ENCODE measurements at places on chromosomes 6 and 20. TPM values are rescaled to one million over a fixed set of nuclear protein-coding genes. Genes with fewer than 3 reads are reported as not detected.

The ATXN1 gene
- total RNA-seq, result 6.1 TPM

The EPPIN gene
- not detected for total RNA-seq

The WFDC12 gene
- total RNA-seq, result not detected

The E2F1 gene
- total RNA-seq, result 17.1 TPM

The KHDRBS2 gene
- total RNA-seq, result 0.22 TPM

The SLX4IP gene
- total RNA-seq, result 2.2 TPM

The OLIG3 gene
- not detected for total RNA-seq

GRCh38 chr6:14512246-14512645 lies 394.7 kb downstream of the CD83 start:
- no peak for DNase-seq

DNA sequence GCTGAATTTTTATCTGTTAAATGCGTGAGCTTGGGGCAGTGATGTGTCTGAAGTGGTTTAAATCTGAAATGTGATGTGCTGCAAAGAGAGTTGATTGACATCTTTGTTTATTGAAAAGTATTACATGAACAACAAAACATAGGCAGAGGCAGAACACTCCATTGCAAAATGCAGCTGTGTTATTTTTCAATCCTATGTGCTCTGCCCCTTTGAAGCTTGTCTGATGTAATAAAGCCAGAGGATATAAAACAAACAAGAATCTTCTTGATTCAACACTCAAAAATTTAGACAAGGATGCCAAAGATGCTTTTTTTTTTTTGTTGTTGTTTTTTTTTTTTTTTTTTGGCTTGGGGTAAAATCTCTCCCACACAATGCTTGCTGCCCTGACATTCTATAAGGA lies 482.4 kb upstream of the MMS22L start:
- no peak for DNase-seq

GRCh38 chr20:63027922-63028389 lies 21.2 kb upstream of the BHLHE23 start:
- no peak for DNase-seq

GRCh38 chr6:13593103-13593502 lies 18.7 kb downstream of the SIRT5 start:
- no peak for DNase-seq
